Non-pigmented ciliary epithelial cell (primary cell): ENCODE measurements at places on chromosomes 1 and 21.

- no peak for DNase-seq
These were observed 768.4 kb downstream of the LTN1 start for GRCh38 chr21:28224191-28224726.

DNA sequence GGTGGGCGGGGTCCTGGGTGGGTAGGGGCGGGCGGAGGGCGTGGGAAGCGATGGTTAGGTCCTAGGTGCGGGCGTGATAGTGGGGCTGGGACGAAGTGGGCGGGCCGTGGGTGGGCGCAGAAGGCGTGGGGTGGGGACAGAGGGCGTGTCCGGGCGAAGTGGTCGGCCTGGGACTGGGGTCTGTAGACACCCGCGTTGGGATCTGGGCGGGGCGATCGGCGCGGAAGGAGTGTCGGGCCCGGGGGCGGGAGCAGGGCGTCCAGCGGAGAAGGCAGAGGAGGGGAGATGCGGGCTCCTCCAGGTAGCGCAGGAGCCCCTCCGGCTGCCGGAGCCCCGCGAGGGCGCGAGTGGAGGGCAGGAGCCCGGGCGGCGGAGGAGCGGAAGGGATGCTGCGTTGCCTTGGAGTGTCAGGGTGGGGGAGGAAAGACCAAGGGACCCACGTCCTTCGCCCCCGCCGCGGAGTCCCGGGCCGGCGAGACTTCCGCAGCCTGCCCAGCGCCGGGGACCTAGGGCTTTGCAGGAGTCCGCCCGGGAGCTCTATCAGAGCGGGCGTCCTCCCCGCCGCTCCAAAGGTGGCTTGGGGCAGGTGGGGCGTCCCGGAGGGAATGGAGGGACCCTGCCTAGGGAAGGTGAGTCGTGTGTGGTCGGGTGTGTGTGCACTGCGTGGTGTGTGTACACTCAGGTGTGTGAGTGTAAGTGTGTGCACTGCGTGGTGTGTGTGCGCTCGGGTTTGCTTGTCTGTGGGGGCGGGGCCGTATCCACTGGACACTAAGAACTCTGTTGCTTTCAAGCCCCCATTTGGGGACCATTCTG is 27.0 kb upstream of the PRSS38 start:
- no peak for DNase-seq

- no peak for DNase-seq
These were observed 8.4 kb downstream of the SLC1A7 start for GRCh38 chr1:53134042-53134485.

GRCh38 chr1:96996001-96996400 is 274.4 kb downstream of the PTBP2 start:
- no peak for DNase-seq

- no peak for DNase-seq
These were observed 40.2 kb upstream of the DMRTB1 start for GRCh38 chr1:53419034-53419433.

DNA sequence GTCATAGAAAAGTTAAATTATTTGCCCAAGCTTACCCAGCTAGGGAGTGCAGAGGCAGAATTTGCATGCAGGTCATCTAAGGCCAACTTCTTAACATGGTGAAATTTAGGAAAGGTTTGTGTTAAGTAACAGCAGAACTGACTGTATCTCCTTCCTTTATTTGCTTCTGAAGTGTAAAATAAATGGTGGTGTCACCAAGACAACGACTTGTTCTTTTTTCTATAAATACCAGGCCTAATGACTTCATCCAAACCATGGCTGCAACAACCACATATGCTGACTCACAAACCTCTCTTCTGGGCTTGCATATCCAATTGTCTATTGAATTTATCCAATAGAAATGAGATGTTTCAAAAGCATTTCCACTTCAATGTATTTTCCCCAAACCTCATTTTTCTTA is 19.1 kb downstream of the COL24A1 start:
- peak; percentile 79 for DNase-seq

GRCh38 chr1:90027281-90027680 is 32.4 kb downstream of the ZNF326 start:
- DNase-seq, result no peak

DNA sequence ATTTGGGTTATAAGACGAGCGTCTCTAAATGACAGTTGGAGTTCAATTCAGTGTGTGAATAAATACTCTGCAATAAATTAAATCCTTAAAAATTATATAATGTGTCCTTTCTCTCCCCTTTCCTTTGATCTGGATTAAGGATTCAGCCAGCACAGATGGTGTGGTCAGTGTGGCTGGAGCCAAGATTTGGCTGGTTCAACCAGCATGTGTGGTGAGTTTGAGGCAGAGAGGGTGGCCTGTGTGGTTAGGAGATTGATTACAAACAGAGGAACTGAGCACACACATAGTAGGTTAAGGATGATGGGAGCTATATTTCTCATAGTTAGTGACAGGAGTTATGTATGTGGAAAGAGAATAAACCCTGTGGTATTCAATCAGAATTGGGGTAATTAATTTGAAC is 14.2 kb upstream of the AMIGO1 start:
- DNase-seq, result no peak

DNA sequence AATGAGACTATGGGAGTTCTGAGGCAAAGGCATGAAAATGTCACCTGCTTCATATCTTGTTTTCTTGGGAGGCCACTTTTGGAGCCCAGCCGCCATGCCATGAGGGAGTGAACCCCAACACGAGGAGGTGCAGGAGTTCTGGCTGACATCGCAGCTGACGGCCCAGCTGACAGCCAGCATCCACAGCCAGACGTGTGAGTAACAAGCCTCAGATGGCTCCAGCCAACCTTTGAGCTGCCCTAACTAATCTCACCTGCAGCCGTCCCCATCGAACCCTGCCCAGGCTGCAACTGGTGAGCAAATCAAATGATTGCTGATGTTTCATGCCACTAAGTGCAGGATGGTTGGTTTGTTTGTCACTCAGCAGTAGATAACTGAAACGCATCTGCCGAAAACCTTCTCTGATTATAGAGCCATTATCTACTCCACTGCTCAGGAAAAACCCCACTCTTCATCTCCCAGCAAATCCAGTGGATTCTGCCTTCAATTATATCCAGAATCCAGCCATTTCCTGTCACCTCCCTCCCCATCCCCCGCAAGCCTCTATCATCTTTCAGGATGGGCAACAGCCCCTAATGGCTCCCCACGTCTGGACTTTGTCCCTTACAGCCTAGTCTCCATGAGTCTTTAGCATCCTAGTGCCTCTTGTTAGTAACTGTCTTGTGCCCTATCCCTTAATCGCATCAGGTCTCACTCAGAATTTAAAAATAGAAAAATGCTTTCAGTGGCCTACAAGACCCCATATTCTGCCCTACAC is 18.5 kb upstream of the RAB4A start:
- no peak for DNase-seq

DNA sequence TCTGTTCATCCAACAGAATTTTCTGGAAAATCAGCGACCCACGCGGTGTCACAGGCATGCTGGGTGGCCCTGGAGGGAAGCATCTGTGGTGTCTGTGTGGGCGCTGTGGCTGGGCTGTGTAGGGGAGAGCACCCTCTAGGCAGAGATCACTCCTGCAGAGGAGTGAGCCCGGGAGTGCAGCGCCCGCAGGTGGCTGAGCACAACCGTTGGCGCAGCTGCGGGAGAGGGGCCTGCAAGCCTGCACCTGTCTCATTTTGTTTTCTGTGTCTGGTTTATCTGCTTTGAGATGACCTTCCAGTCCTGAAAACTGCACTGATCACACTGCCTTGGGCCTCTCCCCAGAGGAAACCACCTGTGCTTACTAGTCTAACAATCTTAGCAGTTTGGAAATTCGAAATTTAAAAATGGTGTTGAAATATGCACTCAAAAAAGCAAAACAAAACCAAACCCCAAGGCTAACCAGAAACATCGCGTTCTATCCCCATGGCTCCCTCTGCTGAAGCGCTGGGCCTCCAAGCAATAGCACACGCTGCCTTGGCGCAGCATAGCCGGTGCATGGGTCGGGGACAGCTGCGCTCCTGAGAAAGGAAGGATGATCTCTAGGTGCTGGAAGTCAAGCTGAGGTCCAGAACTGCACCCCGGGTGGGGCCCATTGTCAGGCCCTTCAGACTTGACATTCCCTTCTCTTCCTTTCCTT is 4.8 kb downstream of the FAM3B start:
- DNase-seq, result no peak

GRCh38 chr1:20178634-20179370 is 7.1 kb upstream of the UBXN10 start:
- no peak for DNase-seq

DNA sequence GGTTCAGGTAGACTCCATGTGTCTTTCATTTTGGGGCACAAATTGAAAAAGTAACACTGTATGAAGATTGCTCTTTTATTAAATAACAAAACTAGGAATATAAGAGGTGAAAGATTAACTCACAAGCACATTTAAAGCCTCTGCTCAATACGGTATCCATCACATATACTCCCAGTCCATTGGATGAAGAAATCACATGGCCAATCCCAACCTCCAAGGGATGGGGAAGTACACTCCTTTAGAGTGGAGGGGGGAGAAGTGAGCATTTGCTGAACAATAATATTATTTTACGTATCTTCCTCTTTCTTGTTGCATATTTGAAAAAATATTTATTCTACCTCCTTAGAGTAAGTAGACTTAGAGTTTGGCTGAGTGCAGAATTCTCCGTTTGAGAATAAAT is 316.5 kb downstream of the LMX1A start:
- no peak for DNase-seq

GRCh38 chr1:44723064-44723463 is 7.9 kb downstream of the RNU5D-1 start:
- DNase-seq, result no peak

- no peak for DNase-seq
These were observed 318.1 kb downstream of the KCNH1 start for GRCh38 chr1:210815641-210816550.

GRCh38 chr1:51715369-51715768 is 98.5 kb downstream of the OSBPL9 start:
- no peak for DNase-seq

- DNase-seq, result no peak
These were observed 51.8 kb upstream of the A3GALT2 start for GRCh38 chr1:33372677-33373076.

GRCh38 chr1:148435406-148435805 is 47.7 kb downstream of the PPIAL4G start:
- DNase-seq, result no peak

GRCh38 chr1:14590411-14591180 is 7.9 kb upstream of the KAZN start:
- no peak for DNase-seq

- peak; percentile 95 for DNase-seq
These were observed 21.0 kb downstream of the B3GALT5 start for GRCh38 chr21:39633770-39634181.

DNA sequence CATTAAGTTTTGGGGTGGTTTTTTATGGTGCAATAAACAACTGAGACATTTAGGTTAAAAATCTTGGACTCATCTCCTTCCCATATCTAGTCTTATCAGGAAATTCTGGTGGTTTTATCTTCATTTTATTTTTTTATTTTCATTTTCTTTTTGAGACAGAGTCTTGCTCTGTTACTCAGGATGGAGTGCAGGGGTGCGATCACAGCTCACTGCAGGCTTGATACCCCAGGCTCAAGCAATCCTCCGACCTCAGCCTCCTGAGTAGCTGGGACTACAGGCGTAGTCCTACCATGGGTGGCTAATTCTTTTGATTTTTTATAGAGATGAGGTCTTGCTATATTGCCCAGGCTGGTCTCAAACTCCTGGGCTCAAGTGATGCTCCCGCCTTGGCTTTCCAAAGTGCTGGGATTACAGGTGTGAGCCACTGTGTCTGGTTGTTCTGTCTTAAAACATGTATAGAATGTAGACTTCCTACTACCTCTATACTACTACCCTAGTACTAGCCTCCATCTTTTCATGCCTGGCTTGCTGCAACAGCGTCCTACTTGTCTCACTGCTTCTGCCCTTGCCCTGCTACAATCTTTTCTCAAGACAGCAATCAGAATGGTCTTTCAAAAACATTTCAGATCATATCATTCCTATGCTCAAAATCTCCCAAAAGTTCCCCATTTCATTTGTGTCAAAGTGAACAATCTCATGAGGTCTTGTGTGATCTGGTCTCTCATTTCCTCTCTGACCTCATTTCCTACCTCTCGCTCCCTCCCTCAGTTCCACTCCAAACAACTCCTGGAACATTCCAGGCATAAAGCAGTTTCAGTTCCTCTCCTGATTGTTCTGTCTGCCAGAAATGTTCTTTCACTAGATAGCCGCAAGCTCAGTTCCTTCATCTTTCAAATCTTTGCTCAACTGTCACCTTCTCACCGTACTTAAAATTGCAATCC is 5.9 kb upstream of the FCGR2A start:
- DNase-seq, result no peak

- DNase-seq, result no peak
These were observed 3.4 kb downstream of the PRR9 start for GRCh38 chr1:153220606-153221303.

- no peak for DNase-seq
These were observed 12.2 kb downstream of the RHBDL2 start for GRCh38 chr1:38929476-38929875.

GRCh38 chr1:22619252-22619651 is 17.2 kb upstream of the C1QA start:
- no peak for DNase-seq

GRCh38 chr1:4638345-4638729 is 16.1 kb upstream of the AJAP1 start:
- no peak for DNase-seq

DNA sequence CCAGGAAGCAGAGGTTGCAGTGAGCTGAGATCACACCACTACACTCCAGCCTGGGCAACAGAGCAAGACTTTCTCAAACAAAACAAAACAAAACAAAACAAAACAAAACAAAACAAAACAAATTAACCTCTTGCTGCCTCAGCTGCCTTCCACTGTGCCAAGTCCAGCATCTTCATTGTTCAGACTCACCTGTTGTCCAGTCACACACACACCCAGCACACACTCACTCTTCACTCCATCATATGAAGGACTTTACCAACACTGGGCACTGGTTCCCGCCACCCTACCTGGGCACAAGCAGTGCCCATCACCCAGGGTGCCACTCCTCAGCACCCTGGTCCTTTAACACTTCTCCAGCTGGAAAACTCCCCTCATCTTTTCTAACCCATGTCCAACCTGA is 14.6 kb downstream of the PYCR2 start:
- DNase-seq, result no peak

GRCh38 chr1:227864882-227865281 is 49.4 kb downstream of the PRSS38 start:
- no peak for DNase-seq

- DNase-seq, result no peak
These were observed 134.9 kb upstream of the B3GALT2 start for GRCh38 chr1:193321242-193321840.

DNA sequence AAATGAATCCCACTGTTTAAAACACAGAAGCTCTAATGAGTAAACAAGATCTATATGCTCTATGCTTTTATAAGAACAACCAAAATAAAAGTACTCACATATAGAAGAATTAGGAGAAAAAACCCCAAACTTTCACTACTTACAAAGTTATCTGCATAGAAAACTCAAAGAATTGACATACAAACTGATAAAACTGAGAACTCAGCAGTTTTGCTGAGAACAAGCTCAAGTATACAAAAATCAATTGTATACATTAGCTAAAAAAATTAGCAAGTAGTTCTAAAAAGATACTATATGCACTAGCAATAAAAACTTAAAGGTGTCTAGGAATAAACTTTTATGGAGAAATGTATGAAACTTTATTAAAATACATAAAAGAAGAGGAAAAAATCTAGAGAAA is 186.2 kb upstream of the KAZN start:
- DNase-seq, result no peak
